Nephron progenitor cell (in vitro differentiated cells): ENCODE measurements at places on chromosomes 13 and 19.
A peak's percentile ranks its signal among the peaks of the same experiment; 100 is the strongest.

DNA sequence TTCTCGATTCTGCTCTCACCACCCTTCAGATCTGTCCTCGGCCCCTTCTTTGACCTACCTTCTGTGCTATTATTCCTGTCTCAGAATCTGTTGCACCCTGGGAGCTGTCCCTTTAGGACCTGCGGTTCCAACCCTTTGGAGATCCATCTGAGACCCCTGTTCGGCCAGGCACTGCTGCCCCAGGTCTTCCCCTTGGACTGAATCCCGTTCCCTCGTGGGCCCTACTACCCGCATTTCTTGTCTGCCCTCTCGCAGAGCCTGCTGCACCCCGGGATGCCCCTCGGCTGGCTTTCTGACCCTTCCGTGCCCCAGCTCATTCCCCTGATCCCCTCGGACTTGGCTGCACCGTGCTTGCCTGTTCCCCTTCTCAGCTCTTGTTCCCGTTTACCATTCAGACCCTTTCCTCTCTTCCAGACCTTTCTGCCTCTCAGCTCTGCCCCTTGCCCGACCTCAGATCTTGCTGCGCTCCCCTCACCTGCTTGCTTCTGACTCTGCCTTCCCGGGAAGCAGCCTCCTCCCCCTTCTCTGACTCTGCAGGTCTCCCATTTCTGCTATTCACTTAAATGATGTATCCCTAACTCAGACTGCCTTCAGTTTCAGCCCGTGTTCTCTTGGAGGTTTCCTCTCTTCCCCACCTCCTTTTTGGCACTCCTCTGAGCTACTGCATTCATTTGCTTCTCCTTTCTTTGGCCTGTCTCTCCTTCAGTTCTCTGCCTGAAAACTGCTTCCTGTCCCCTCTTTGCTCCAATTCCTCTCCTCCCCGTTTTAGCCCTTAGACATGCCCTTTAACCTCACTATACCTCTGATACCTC lies 1.1 kb downstream of the ARHGAP35 start:
- peak; percentile 30 for DNase-seq

DNA sequence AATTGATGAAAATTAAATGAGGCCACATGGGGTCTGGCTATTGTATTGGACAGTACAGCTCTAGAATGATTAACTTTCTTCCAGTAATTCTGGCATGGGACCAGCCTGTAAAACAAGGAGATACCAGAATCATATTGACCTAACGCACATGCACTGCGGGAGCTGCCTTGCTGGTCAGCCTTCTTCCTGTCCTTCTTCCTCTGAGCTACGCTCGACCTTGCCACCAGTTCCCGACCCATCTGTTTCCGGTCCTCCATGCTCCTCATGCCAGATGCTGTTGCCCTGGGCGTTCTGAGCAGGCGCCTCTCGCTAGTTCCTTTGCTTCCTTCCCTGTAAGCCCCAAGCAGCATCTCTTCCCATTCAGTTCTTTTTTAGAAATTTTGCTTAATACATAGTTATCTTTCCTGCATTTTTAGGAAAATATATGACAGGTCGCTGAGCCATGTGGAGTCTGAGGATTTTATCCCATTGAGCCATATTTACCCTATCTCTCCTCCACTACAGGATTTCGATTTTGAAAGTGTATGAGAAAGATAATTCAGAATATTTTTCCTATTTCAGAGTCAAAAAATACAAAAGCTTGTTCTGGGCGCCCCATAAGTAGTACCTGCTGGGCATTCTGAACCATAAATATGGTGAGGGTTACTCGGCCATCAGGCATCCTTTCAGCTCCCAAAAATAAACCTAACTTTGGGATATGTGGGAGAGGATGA lies 38.6 kb downstream of the TNFRSF19 start:
- DNase-seq, result no peak

DNA sequence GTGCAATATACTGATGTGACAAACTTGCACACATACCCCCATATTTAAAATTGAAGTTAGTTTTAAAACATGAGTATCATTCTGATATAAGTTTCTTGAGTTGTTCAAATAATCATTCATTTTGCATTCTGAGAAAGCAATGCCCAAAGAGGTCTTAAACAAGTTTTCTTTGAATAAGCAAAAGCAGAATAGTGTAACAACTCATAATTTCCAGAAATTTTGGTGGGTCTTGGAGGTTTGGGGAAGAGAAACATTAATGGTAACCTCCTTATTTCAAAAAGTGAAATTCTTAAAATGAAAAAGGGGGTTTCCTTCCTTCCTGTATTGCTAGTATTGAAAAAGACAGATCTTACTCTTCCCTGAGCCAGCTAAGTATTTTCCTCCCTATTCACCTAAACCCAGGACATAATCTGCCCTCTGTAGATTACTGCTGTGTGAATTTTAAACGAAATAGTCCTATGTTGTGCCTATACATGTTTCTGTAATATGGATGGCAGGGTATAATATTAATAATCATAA lies 30.4 kb downstream of the SLC25A15 start:
- DNase-seq, result no peak

DNA sequence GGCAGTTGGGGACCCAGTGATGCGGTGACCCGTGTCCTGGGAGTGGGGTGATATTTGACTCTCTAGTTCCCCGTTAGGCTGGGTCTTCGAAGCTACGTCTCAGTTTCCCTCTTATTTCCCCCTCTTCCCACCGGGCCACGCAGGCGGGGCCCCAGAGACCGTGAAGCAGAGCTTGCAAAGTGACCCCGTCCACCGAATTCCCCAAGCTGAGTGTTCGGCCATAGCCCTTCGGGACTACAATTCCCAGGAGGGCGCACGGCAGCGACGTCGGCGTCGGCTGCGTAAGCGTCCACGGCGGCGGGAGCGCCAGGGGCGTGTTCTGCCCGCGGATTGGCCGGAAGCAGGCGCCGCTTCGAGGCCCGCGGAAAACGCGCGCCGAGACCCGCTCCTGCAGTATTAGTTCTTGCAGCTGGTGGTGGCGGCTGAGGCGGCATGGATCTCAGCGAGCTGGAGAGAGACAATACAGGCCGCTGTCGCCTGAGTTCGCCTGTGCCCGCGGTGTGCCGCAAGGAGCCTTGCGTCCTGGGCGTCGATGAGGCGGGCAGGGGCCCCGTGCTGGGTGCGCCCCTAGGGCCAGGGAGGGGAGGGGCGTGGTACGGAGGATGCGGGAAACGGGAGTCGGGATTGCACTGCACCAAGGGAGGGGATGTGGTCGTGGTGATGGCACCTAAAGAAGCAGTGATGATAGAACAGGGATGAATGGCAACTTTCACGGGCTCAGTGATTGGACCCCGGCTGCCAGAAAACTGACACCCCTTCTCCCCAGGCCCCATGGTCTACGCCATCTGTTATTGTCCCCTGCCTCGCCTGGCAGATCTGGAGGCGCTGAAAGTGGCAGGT lies at the start of gene RNASEH2A:
RNASEH2A (plus strand) TSS at position 343 of the 840 bp plus-strand sequence; CDS start at position 433, 90 bp downstream.
- DNase-seq, result peak; percentile 90

DNA sequence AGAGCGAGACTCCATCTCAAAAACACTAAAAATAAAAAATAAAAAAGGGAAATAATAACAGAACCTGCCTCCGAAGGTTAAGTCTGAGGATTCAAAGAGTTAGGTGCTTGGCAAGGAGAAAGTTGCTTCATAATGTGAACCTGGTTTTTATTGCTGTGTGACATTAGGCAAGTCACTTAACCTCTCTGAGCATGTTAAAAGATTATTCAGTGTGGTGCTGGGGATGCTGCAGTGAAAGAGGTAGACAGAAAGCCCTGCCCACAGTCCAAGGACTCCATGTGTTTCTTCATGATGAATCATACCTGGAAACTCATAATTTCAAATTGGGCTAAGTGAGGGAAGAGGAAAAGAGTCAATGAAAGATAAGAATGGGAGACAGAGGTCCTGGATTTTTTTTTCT lies 2.4 kb downstream of the IL27RA start:
- no peak for DNase-seq
